Activated CD8-positive, alpha-beta memory T cell treated with anti-CD3 and anti-CD28 coated beads, Interleukin-2, amount 50 U/mL, for 4 hours (primary cell): ENCODE measurements at places on chromosomes 13 and 19.
A peak's percentile ranks its signal among the peaks of the same experiment; 100 is the strongest.

DNA sequence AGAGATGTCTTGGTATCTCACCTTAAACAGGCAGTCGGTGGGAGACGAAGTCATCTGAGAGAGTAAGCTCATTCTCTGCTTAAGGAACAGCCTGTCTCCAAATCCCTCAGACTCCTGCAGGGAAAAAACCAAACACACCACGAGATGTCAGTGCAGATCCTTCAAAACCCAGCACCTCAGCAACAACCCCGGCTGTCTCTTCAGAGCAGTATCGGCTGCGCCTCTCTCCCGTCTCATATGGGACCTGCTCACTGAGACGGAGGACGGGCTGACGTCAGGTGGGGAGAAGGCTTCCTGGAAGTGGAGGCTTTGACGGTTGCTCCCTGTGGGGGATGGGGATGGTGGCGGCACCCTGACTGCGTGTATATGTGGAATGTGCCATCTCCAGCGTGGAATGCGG is 43.6 kb downstream of the ANKRD27 start:
- no peak for DNase-seq

GRCh38 chr13:47707414-47707813 is 293.7 kb downstream of the SUCLA2 start:
- no peak for DNase-seq

- DNase-seq, result peak; percentile 63
Measured at GRCh38 chr19:51440846-51441409, 17.3 kb downstream of the SIGLEC8 start.

- DNase-seq, result no peak
Measured at GRCh38 chr19:49515767-49516166, 3.3 kb downstream of the FCGRT start.

- DNase-seq, result no peak
Measured at GRCh38 chr19:19570571-19570970, 32.5 kb downstream of the CILP2 start.

GRCh38 chr19:48303367-48303766 is 22.0 kb upstream of the EMP3 start:
- no peak for DNase-seq

GRCh38 chr19:55312621-55313512 is 12.3 kb downstream of the TMEM150B start:
- no peak for DNase-seq

- DNase-seq, result no peak
Measured at GRCh38 chr13:107284173-107284572, 716.2 kb upstream of the ARGLU1 start.

DNA sequence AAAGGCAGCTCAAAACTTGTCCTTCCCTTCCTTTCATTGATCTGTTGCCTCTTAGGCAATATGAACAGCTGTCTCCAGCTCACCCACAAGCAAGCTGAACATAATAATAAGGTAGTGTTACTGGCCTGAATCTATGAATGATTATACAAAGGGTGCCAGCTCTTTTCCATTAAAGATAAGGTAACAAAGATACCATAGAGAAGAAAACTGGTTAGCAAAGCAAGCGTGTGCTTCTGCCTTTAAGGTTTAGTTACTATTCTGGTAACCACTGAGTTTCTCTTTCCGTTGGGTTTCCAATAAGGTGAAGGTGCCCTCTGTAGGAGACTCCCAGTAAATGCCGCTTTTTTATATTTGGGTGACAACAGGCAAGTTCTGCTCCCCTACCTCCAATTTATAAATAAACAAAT is 12.1 kb upstream of the DACH1 start:
- DNase-seq, result no peak

DNA sequence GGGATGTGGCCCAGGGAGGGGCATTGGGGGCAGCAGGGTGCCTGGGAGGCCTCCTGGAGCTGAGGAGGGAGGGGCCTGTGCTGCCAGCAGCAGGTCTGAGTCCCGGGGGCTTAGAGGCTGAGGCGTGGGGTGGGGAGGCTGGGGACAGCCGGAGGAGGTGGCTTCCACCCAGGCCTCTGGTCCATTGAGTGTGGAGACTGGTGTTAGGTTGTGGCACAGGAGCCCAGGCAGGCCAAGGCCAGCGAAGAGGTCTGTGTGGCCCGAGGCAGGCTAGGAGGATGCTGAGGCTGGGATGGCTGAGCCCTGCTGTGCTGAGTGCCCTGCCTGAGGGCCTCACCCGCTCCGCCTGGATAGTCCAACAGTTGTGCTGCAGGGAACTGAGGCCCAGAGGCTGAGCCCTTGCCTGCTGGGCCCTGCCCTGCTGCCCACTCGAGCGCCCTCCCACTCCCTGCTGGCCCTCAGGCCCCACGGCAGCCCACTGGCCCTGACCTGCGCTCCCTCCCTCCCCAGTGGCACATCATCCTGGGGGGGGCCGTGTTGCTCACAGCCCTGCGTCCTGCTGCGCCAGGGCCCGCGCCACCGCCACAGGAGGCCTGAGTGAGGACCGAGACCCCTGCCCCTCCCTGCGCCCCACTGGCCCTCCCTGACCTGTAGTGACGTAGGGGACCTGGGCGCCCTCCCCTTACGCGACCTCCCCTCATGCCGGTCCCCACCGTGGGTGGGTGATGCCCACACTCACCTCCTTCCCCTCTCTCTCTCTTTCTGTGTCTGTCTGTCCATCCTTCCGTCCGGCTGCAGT is 4.9 kb upstream of the GARIN5A start:
- no peak for DNase-seq

- no peak for DNase-seq
Measured at GRCh38 chr19:29528946-29529645, 3.3 kb downstream of the VSTM2B start.

- peak; percentile 67 for DNase-seq
Measured at GRCh38 chr19:53195265-53195903, 2.2 kb upstream of the ZNF665 start.

GRCh38 chr19:12495002-12495802 is 10.6 kb upstream of the ZNF709 start:
- DNase-seq, result peak; percentile 94

DNA sequence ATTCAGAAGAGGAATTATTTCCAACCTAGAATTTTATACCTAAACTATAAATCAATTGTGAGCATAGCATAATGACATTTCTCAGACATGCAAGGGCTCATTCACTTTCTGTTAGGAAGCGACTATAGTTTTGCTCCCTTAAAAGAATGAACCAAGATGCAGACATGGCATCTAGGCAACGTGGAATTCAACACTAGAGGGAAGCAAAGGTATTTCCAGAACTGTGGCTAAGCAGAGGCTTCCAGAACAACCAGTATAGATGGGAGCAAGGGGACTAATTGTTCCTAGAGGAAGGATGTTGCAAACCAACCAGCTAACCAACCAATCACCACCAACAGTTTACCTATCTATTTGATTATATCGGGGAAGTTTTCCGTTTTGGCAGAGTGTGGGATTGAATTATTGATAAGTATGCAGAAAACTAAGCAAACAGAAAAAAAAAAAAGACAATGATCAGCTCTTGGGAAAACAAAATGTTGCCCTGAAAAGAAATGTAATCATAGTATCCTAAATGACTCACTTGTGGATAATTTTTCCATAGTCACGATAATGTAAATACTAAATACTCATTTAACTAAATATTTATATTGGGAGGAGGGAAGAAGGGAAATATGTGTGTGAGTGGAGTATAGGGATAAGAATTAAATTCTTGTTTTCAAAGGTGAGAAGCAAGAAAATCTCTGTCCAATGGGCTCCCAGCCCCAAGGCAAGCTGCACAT is 21.1 kb downstream of the ARL11 start:
- DNase-seq, result no peak

GRCh38 chr13:48775804-48776203 is 122.1 kb downstream of the CYSLTR2 start:
- DNase-seq, result no peak

- DNase-seq, result no peak
Measured at GRCh38 chr13:46951516-46951915, 54.7 kb upstream of the HTR2A start.

DNA sequence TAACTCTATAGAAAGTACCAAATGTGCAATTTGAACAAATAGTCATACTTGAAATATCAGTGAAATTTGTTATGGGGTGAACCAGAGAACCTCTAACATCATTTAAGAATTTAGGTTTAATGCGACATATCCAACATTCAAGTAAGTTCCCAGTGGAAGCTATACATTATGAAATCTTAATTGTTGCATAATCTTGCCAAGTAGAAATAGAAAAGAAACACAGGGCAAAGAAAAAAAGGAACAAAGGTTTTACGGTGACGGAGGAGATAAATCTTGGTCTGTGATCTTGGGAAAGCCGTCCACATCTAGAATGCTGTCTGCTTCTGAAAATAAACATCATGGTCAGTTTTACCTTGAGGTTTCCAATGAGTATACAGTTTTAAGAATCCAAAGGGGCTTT is 445.7 kb downstream of the RFC3 start:
- no peak for DNase-seq
